ENCODE measurements at places on chromosomes 11 and 22.

GRCh38 chr22:47571616-47572015 lies 809.2 kb downstream of the TBC1D22A start:
- DNase-seq, result no peak

GRCh38 chr11:75800728-75801361 lies 14.2 kb upstream of the UVRAG start:
- DNase-seq, result no peak

GRCh38 chr11:69240332-69241074 lies 53.5 kb upstream of the MYEOV start:
- peak; percentile 46 for DNase-seq

DNA sequence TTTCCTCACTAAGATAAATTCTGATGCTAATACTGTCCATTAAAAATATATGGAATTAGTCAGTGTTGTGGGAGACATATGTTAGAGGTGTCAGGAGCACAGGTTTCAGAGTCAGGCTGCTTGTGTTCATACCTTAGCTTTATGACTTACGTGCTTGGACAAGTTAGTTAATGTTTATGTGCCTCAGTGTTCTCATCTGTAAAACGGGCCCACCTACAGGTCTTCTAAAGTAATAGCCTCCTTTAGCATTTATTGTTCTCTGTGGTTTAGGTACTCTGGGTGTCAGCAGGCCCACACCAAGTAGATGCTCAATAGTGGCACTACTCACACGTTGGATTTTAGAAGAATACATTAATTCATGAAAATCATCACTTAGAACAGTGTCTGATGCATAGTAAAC lies 308.7 kb upstream of the ZC3H12C start:
- DNase-seq, result peak; percentile 1

GRCh38 chr22:50469377-50470305 lies 5.2 kb downstream of the SBF1 start:
- peak; percentile 90 for DNase-seq

DNA sequence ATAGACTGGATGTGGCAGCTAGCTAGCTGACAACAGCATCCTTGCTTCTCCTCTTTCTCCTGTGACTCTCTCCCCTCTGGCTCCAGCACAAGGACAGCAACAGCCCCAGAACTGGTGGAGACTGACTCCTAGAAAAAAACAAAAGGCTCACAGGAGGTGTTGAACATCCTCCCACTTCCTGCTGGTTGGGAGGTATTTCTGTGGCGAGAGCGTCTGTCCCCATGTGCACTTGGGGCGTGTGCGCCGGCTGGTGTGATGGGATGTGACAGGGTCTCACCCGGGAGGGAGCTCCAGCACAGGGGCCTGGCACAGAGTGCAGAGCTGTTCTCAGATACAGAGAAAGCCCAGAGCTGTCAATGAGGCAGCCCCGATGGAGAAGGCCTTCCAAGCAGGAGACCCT lies 107.2 kb upstream of the E2F8 start:
- no peak for DNase-seq

GRCh38 chr11:46295312-46296058 lies 18.0 kb downstream of the CREB3L1 start:
- peak; percentile 88 for DNase-seq

- DNase-seq, result no peak
Observed at GRCh38 chr11:110776081-110776480, 63.8 kb upstream of the ARHGAP20 start.
